ENCODE measurements at places on chromosomes 5 and 9. TPM values are rescaled to one million over a fixed set of nuclear protein-coding genes. Genes with fewer than 3 reads are reported as not detected.

GRCh38 chr9:2761424-2761823 is 44.1 kb downstream of the KCNV2 start:
- no peak overlapping the region for H3K27ac ChIP-seq
- H3K27me3 ChIP-seq: no peaks in the 10 kb centered on the region
- DNase-seq: no peak
- no peak overlapping the region for H3K4me3 ChIP-seq
- no peaks in the 10 kb centered on the region for H3K4me1 ChIP-seq
- H3K36me3 ChIP-seq: no peaks in the 10 kb centered on the region

DNA sequence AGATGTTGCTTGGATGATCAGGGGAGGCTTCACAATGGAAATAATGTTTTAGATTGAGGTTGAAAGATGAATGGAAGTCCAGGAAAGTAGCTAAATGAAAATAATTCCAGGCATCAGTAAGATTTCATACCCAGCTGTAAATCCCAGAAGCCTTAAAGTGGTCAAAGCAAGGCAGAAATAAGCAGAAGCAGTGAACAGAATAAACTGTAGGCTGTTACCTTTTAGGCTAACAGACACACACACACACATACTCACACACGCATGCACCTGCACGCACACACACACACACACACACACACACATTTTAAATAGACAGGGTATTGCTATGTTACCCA is 175.3 kb downstream of the WDR70 start:
- peaks cover 2% of the 10 kb centered on the region for H3K36me3 ChIP-seq
- H3K27me3 ChIP-seq: no peaks in the 10 kb centered on the region
- H3K4me3 ChIP-seq: no peak overlapping the region
- H3K27ac ChIP-seq: no peak overlapping the region
- no peak for DNase-seq

FOXD4L6 gene
- total RNA-seq: not detected

CAST gene
- total RNA-seq: 231 TPM

All from B cell (primary cell).